ENCODE measurements at places on chromosomes 2 and 18.
A peak's percentile ranks its signal among the peaks of the same experiment; 100 is the strongest.

DNA sequence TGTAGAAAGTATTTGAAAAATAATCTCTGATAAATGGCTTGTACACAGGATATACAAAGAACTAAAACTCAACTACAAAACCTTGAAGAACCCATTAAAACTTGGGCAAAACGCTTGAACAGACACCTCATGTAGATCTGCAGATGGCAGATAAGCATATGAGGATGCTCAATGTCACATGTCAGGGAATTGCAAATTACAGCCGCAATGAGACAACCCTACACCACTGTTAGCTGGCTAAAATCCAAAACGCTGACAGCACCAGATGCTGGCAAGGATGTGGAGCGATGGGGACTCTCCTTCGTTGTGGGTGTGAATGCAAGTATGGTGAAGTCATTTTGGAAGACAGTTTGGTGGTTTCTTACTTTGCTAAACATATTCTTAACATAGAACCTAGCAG is 53.7 kb downstream of the SNTG2 start:
- DNase-seq = no peak

- DNase-seq = no peak
Measured at GRCh38 chr18:59145055-59145454, 5.4 kb downstream of the SEC11C start.

DNA sequence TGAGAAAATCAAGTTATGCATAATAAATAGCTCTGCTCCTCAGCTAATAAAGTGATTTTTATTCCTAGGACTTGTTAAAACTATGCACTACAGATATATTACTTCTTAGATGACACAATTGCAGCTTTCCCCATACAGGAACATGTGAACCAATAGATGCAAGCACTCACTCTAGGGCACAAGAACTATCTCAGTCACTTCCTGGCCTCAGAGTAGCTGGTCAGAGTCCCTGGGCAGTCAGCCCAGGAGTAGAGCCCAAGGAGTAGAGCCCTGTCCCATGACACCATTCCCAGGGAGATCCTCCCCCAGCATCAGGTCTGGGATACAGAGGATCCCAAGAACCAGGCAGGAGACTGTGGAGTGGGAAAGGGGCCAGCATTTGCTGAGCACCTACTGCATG is 2.7 kb downstream of the TNS1 start:
- peak; percentile 85 for DNase-seq

DNA sequence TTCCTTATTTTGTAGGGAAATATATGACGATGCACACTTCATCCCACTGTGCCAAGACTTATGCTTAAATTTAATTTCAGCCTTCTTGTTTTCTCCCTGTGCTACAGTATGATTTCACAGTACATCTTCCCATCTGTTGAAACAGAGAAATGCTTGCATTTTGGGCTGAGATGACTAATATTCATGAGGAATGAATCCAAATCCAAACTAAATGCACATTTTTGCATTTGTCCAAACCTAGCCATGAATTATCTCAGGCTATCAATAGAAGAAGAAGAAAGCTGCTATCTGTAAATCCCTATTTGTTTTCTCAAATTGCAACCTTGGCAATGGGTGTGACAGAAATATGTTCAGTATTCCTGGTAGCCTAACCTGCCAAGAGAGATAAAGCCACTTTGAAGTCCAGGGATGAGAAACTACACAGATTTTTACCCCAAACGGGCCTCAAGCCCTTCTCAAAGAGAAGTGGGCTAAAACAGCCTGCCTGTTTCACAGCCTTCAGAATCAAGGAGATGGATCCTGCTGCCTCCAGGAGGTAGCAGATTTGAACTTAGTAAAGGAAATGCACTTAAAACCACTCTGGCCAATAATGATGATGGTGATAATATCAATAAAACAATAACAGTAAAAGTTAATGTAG is 306.9 kb upstream of the NT5C1B start:
- no peak for DNase-seq

- no peak for DNase-seq
Measured at GRCh38 chr2:143356736-143357446, 227.7 kb downstream of the ARHGAP15 start.

- DNase-seq = no peak
Measured at GRCh38 chr2:20976527-20976926, 67.3 kb downstream of the APOB start.

GRCh38 chr18:3440341-3440740 is 9.6 kb upstream of the TGIF1 start:
- no peak for DNase-seq

GRCh38 chr2:3325458-3326181 is 52.0 kb downstream of the EIPR1 start:
- DNase-seq = no peak

- DNase-seq = no peak
Measured at GRCh38 chr2:238875101-238875470, 27.2 kb downstream of the TWIST2 start.

DNA sequence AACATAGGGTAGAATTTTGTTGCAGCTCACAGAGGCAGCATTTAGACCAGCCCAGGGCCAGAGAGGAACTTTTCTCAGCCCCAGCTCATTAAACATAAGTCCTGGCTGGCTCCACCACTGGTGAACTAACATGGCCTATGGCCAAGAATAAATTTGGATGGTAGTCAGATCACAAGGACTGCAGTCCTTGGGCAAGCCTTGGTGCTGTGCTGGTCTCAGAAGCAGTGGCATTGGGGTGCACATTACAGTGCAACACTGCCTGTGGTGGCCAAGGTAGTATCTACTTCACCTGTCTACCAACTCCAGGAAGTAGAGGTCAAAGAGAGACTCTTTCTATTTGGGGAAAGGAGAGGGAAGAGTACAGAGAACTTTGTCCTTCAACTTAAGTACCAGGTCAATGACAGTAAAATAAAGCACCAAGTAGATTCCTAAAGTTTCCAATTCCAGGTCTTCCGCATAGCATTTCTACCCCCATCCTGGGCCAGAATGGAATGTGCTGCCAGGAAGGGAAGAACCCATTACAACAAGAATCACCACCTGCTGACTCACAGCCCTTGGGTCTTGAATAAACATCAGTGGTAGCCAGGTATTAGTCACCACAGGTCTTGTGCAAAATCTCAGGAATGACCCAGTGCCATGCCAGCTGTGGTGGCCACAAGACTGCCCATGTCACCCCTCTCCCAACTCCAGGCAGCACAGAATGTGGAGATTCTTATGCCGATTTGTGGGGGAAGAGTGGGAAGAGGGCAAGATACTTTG is 155.4 kb upstream of the FSIP2 start:
- no peak for DNase-seq

DNA sequence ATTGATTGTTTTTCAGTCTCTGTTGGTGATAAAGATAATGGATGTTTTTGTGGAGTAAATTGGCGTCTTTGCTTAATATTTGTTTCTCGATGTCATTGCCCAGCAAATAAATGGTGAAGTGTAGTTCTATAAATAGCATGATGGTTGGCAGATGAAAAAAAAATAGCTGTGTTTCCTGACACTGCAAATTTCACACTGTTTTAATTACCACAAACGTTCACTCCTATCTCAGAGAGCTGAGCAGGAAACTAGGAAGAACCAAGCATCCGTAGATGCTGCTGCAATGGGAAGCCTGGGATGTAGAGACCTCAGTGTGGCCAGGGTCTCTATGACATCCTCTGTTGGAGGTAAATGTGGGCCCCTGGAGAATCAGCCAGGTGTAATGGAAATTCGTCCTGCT is 183.2 kb downstream of the CYRIA start:
- no peak for DNase-seq

DNA sequence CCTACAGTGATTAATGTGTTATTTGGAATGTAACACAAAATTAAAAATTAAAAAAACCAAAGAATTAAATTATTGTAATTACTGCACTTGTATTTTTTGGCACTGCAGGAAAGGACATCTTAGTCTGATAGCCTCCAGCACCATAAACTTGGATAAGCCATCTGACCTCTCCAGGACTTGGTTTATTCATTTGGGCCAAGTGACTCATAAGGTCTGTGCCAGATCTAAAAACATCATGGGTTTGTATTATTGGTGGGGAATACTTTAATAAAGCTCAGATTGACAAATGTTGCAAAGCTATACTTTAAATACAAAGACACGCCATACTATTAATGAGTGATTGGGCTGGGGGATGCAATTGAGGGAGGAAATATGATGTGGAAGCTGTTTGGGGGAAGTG is 225.2 kb downstream of the ZNF521 start:
- no peak for DNase-seq

DNA sequence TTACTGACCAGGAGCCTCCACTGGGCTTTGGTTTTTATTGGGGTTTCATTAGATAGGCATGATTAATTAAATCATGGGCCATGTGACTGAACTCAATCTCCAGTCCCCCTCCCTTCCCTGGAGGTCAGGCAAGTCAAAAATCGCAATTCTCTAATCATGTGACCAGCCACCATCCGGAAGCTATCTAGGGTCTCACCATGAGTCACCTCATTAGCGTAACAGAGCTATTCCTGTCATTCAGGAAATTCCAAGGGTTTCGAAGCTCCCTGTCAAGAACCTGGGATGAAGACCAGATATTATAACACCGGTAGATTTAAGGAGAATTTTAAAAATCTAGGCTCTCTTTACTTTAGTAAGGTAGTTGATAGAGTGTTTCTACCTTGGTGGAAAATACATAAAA is 180.3 kb upstream of the TCF4 start:
- DNase-seq = no peak

- DNase-seq = no peak
Measured at GRCh38 chr2:109659396-109660045, 45.4 kb downstream of the SOWAHC start.

- DNase-seq = no peak
Measured at GRCh38 chr2:35932276-35932963, 423.2 kb upstream of the CRIM1 start.

GRCh38 chr2:109591206-109591605 is 22.6 kb downstream of the SEPTIN10 start:
- no peak for DNase-seq

- DNase-seq = peak; percentile 8
Measured at GRCh38 chr2:145323512-145323911, 803.6 kb upstream of the ZEB2 start.

DNA sequence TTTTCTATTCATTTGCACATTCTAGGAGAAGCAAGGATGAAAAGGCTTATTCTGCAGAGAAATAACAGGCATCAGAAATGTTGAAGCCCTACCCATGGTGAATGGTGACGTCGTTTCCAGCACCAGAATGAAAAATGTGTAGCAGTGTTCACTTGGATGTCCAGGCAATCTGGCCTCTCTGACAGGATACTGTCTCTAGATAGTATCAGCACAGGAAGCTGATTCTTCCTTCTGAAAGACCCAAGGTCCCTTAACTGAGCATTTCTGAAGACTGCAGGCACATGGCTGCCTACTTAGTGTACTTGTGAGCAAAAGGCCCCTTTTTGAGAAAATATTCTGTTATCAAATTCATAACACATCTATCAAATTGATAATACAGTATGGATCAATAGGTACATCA is 234.1 kb downstream of the XIRP2 start:
- no peak for DNase-seq

- no peak for DNase-seq
Measured at GRCh38 chr2:207182911-207183310, 17.2 kb upstream of the KLF7 start.

GRCh38 chr18:12836551-12836950 is 47.5 kb downstream of the PTPN2 start:
- no peak for DNase-seq

Measured in GM04504 (cell line).